NCI-H2227 treated with DMSO at 0.1 percent for 48 hours (cell line): ENCODE measurements at places on chromosomes 7 and 10.

DNA sequence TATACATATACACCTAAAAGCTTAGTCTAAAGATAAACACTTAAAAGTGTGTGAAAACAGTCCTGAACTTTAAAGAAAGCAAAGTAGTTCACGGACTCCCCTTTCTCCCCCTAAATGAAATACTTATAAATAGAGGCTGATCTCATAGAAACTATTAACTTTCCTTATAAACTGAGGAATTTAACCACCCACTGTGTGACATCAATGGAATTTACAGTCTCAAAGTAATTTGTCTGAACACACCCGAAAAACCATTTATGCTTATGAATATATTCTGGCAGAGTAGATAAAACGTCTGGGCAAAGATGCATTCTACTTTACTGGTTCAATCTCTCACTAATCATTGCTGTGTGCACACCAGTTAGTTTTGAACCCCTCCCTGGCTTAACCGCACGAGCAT, 181.8 kb upstream of the DGKB start:
- DNase-seq = no peak

GRCh38 chr7:22640269-22640668, 86.7 kb upstream of the IL6 start:
- no peak for DNase-seq

DNA sequence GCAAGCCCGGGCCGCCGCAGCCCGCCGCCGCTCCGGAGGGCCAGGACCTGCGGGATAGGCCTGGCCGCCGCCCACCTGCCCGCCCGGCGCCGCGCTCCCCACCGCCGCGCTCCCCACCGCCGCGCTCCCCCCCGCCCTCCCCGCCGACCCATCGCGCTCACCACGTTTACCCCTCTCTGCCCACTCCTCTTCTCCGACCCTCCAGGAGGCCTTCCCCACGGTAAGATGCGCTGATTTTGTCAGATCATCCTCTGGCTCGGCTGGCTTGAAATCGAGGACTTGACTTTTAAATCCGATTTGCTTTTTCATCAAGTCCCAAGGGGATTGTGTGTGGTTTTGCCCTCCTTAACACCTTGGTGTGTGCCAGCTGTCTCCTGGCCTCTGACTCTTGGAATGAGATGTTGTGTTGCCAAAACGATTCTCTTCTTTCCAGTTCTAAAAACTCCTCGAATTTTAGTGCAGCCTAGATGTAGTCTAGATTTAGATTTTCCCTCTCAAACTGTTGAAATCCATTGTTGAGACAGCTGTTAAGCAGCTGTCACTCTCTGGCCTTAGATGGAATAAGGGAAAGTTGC, 738 bp downstream of the POM121 start:
- DNase-seq = no peak

GRCh38 chr10:94420998-94421528, 18.7 kb downstream of the TBC1D12 start:
- DNase-seq = no peak

GRCh38 chr7:14639329-14639728, 263.2 kb downstream of the DGKB start:
- DNase-seq = no peak

DNA sequence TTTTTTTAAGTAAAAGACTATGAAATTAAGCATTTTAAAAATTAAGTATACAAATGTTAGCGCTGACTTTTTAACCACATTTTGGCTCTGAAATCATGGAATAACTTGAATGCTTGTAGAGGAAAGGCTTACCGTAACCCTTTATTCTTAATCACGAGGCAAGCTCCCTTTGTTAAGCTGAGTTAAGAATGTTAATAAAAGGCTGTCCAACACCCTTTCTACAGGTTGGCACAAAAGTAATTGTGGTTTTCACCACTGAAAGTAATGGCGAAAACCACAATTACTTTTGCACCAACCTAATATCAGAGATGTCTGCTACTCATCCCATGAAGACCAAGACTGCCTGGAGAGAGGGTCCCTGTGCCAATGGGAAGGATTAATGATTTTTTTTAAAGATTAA, 70.6 kb downstream of the STK17A start:
- no peak for DNase-seq

DNA sequence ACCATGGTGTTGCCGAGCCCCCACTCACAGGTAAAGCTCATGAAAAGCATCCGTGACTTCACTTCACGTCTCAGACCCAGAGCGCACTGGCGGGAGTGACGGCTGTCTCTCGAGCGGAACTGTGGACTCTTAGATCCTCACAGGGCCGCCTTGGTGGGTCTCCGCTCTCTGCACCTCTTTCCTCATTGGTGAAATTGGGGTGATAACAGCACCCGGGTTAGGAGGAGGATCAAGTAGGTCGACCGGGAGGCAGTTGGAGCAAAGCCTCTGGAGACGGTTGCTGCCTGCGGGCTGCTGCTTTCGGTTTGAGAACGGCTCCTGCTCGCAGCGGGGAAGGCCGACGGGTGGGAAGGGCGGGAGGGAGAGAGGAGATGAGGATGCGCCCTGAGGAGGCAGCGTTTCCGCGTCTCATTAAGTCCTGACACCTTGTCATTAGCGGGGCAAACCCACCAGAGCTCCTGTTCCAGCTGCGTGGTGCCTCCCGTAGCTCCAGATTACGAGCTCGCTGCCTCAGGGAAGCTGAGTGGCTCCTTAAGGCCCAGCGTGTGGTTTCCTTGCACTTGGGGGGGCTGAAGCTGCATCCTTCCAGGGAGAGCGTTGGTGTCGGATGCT, 51.9 kb upstream of the CFAP46 start:
- DNase-seq = no peak

DNA sequence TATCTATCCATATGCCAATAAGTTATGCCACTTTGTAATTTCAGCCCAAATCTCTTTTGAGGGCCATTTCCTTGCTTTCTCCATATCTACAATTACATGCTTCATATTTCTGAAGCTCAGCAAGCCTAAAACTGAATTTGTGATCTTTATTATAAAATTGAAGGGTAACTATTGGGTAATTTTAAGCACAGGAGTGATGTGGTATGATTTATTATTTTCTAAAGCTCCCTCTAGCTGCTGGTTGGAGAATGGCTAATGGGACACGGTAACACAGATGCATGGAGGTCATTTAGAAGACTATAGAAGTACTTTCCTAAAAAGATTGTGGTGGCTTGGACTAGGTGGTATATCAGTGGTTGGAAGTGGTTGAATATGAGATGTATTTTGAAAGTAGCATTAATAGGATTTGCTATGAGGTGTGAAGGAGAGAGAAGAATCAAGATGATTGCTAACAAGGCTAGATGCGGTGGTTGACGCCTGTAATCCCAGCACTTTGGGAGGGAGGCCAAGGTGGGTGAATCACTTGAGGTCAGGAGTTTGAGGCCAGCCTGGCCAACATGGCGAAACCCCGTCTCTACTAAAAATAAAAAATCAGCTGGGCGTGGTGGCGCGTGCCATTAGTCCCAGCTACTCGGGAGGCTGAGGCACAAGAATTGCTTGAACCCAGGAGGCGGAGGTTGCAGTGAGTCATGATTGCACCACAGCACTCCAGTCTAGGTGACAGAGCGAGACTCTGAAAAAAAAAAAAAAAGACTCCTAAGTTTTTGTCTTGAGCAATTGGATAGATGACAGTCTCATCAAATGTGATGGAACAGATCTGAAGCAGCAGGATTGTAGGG, 13.9 kb downstream of the KLHDC10 start:
- DNase-seq = no peak

DNA sequence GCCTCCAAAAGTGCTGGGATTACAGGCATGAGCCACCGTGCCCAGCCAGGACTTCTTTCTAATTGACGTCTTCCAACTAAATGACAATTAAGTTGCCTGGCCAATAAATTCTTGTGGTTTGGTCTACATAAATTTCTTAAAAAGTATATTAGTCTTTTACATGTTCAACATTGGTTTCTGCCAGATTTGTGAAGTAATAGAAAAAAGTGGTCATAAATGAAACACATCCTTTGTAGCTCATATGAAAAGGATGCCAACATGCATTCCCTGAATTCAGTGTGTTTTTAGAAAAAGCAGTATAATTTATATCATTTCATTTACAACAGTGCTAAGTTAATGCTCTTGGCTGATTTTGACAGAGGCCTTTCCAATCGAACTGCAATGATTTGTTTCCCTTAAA, 215.0 kb downstream of the TAX1BP1 start:
- no peak for DNase-seq

- no peak for DNase-seq
These were observed 284.5 kb upstream of the SEMA3D start for GRCh38 chr7:85471307-85471706.

- DNase-seq = no peak
These were observed 99.6 kb downstream of the JAZF1 start for GRCh38 chr7:28081016-28081415.

GRCh38 chr7:107150375-107151073, 18.3 kb upstream of the HBP1 start:
- DNase-seq = peak; percentile 77

GRCh38 chr10:7464691-7465090, 53.9 kb upstream of the SFMBT2 start:
- no peak for DNase-seq

GRCh38 chr7:51242007-51242691, 74.5 kb downstream of the COBL start:
- DNase-seq = no peak

GRCh38 chr7:22476824-22477223, 23.2 kb downstream of the STEAP1B start:
- no peak for DNase-seq

DNA sequence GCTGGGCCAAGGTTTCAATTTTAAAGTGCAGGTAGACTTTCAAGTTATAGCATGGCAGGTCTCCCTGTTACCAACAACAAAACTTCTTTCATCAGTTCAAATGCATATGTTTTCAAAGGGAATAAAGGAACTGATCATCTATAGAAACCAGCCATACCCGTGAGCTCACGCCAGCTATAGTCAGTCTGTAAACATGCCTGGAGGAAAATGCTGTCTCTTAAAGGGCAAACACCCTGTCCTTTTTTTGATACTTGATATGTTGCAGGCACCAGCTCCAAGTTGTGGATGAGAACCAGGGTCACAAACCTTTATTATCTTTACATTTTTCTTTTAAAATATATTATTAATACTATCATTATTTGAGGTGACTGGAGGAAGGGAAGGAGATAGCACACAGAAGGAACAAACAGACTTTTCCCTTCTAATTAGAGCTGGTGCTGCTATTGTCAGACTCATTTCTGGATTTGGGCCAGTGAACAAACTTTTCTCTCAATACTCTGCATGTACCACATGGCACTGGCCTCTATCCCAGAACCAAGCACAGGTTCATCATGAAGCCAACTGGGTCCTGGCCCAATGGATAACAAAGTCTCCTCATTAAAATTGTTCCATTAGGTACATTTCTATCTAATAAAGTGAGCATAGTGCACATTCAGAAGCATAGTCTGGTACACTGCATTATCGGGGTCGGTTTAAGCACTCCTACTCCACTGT, 1102.4 kb downstream of the SORCS3 start:
- no peak for DNase-seq

DNA sequence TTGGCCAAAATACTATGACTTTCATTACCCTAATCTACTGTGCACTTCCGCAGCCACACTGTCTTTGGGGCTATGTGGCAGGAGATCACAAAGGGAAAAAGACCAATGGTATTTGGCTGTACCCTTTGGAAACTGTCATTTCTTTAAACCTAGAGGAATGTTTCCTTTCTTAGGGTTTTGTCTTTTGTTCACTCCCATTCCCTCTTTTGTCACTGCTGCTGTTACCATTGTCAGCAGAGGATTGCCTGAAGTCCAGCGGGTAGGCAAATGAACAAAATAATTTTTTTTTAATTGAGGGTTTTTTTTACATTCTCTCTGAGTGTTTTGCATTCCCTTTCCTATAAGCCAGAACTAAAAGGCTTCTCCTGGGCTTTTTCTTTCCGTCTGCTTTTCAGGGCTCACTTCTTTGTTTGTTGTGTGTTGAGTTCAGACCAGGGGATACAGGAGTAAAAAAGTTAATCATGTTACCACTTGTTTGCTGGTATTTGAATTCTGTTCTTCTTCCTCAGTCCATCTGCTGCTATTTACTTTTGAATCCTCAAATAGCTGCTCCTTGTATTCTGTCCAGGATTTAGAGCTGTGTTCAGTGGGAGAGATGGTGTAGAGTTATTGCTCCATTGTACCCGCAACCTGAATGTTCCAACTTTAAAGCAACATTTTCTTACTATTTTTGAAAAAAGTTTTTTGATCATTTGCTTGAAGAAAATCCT, 374.6 kb downstream of the SUGCT start:
- DNase-seq = no peak

DNA sequence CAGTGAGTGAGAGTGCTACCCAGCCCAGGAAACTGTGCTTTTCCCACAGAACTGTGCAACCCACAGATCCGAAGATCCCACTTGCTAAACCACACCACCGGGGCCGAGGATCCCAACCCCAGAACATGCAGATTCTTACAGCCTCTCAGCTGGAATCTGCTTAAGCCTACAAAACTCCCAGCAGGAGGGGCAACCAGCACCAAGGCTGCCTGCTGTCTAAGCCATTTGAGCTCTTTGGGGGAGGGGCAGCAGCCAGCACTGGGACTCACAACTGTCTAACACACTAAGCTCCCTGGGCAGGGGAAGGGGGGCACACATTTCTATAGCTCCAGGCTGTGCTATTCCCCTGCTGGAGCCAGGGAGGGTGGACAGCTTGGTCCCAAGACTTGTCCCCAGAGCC, 529.9 kb downstream of the XPNPEP1 start:
- no peak for DNase-seq

GRCh38 chr10:132142396-132143161, 44.2 kb upstream of the DPYSL4 start:
- DNase-seq = no peak

DNA sequence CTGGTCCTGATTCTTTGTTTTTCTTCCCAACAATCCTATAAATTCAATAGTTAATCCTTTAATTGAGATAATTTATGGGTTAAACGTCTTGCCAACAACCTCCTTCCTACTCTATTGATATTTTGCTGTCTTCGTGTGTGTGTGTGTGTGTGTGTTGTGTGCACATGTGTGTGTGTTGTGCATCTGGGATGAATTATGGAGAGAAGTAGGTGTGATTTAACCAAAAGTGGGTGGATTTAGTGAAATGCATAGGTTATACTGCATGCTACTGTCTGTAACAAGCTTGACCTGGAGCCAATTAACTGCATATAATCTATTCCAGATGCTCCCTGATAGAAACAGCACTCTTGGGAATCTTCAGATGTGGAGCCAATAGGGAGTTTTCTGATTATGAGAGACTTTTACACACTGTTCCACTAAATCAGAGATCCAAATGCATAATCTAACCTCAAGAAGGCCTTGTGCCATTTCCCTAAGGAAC, 61.2 kb downstream of the SEMA3D start:
- no peak for DNase-seq

- DNase-seq = no peak
These were observed 7.2 kb downstream of the TNS3 start for GRCh38 chr7:47574482-47575329.

DNA sequence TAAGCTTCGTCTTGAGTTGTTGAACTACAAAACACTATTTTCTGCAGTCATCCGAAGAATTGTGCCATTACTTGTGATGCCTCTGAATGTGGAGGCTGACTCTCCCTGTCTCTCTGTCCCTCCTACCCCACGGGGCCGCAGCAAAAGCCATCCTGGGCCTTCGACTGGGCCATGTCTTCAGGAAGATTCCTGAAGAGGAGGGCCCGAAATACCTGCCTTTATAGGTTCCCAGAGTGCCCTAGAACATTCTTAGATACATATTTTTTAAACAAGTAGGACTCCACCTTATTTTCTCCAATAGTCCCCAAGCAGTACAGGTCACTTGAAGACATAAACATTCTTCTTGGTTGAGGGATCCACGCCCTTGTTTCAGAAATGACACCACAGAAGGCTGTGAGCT, 8.1 kb downstream of the IGFBP3 start:
- DNase-seq = no peak

GRCh38 chr10:10317151-10317550, 700.5 kb upstream of the CELF2 start:
- DNase-seq = no peak
